ENCODE measurements at places on chromosomes 3 and 15. TPM values are rescaled to one million over a fixed set of nuclear protein-coding genes. Genes with fewer than 3 reads are reported as not detected.

SNX22 gene
- 0.15 TPM for total RNA-seq

HMG20A gene
- 32.7 TPM for total RNA-seq

GHSR gene
- not detected for total RNA-seq

C2CD4A gene
- total RNA-seq = not detected

RPL15 gene
- 3,276 TPM for total RNA-seq

CHRM5 gene
- not detected for total RNA-seq

IL20RB gene
- 1.7 TPM for total RNA-seq

TRH gene
- 0.32 TPM for total RNA-seq

ITPKA gene
- 0.48 TPM for total RNA-seq

SNX33 gene
- total RNA-seq = 37.3 TPM

ARPIN gene
- 30.8 TPM for total RNA-seq

TLR9 gene
- total RNA-seq = 0.22 TPM

TMC3 gene
- 0.23 TPM for total RNA-seq

PCSK6 gene
- total RNA-seq = 3.9 TPM

FSTL1 gene
- 98.0 TPM for total RNA-seq

CCDC33 gene
- 1.1 TPM for total RNA-seq

APOD gene
- total RNA-seq = 191 TPM

IGDCC3 gene
- 1.8 TPM for total RNA-seq

CIDEC gene
- 3.0 TPM for total RNA-seq

GOLGA6D gene
- total RNA-seq = not detected

EHHADH gene
- 4.2 TPM for total RNA-seq

ZNF80 gene
- not detected for total RNA-seq

ADAM10 gene
- 78.0 TPM for total RNA-seq

ADGRG7 gene
- not detected for total RNA-seq

ADPRH gene
- 6.4 TPM for total RNA-seq

FAM3D gene
- total RNA-seq = 6.3 TPM

HYKK gene
- 10.8 TPM for total RNA-seq

UNC13C gene
- total RNA-seq = 1.7 TPM
